ENCODE measurements at places on chromosomes 1 and 21.

GRCh38 chr1:174872615-174873058, 127.1 kb upstream of the CACYBP start:
- no peak for DNase-seq

- DNase-seq: no peak
These were observed 1.1 kb upstream of the PADI4 start for GRCh38 chr1:17306921-17307320.

DNA sequence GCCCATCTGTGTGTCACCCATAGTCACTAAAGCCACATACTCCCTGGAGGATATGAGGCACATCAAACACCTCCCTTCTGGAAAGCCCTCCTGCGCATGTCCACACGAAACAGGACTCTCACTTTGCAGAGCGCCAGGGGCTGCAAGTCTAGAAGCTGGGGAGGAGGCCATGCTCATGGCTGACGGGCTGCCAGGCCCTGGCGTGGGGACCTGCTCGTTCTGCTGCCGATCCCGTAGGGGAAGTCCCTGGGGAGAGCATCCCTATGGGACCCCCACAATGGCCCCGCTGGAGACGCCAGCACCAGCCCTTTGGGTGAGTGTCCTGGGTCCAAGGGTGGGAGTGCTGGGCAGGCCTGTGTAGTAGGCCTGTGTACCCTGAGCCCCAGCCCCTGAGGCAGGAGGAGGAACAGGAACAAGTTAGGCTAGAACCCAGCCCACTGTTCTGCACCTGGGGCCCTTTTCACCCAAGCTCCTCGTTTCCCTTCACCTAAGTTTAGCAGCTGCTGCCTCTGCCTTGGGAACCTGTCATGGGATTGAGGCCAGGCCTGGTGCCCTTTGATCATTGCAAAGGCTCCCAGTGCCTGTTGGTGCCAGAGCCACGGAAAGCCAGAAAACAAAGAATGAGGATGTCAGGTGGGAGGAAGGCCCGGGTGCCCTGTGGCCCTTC, 9.9 kb downstream of the FAM3B start:
- no peak for DNase-seq

DNA sequence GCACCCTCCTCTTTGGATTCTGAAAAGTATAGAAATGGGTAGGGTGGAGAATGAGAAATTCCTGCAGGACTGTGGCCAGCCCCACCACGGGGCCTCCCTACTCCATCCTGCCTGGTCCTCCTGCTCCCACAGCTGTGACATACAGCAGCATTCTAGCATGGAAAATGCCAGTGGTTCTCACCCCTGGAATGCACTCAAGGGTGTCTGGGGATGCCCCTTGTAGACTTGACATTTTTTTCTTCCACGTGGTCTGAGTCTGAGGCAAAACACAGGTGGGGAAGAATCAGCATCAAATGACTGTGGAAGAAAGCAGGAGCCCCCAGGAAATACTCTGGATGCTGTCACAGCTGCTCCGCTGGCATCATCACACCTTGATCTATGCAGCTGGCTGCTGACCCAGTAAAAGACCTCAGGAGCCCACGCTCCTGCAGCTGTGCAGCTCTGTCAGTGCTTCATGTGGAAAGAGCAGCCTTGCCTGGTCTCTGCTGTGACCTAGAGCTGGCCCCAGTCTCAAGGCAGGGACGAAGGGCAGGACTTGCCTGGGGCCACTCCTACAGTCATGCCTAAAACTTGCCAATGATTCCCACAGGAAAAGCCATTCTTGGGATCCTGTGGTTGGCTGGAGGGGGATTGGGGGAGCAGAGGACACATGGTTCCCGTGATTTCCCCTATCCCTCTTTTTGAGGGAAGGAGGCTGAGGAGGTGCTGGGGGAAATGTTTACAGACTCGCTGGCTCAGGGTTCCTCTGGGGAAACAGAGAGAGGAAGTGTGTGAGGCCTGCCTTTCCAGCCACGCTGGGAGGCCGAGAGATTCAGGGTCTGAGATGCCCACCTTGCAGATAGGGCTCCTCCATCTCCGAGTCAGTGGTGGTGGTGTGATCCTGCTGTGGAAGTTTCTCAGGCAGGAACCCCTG, 10.8 kb upstream of the A3GALT2 start:
- DNase-seq: no peak
